ENCODE measurements at places on chromosomes 11 and 22.

DNA sequence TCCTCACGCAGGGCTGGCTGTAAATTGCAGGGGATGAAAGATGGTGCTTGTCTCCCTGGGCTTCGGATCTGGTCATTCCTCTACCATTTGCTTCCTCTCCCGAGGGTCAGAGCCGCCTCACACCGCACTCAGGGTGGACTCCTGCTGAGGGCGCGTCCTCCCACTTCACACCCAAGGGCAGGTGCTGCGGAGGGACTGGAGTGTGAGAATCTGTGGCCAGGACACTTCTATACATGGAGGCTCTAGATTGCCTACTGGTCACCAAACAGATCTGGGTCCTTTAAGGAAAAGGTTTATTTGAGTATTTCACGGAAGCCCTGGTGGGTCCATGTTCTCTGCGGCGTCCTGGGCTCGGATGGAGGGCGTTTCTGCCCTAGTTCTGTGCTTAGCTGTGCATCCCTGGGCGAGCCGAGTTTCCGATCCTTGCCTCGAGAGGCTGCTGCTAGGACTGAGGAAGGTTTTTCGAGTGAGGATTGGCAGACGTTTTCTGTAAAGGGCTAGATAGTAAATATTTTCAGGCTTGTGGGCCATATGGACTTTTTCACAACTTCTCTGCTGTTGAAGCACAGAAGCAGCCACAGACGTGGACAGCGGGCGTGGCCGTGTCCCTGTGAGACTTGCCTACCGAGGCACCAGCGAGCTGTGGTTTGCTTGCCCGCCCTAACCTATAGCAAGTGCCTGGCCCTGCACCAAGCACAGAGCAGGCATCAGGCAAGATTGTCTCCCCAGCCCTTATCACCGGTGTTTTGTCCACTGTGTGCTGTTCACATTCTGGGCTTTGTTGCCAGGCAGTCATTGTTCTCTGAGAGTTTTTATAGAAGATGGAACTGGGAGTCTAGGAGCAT is 279.0 kb downstream of the TBC1D22A start:
- DNase-seq = no peak

DNA sequence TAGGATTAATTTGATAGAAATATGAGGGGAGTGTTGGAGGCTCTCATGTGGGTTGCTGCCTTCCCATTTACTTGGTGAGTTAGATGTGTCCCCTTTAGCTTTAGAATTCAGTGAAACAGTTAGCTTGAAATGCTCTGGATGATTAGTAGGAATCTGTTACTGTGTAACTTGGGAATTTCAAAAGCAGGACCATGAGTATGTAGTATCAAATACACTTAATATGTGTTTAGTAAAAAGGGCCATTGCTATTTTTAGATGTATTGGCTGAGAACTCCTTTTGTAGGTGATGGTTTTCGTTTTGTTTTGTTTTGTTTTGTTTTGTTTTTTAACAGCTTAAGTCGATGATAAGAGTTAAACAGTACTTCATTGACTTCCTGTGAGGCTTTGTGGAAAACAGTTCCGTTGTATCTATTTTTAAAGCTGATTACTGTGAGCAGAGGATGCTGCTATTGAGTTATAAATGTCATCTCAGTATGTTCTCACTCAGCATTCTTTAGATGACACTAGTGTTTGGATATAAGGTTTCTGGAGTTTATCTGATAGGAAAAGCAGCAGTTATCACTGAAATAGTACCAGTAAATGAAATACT is 53.5 kb downstream of the MCAM start:
- no peak for DNase-seq

GRCh38 chr11:83862691-83863090 is 576.5 kb upstream of the CCDC90B start:
- DNase-seq = no peak

GRCh38 chr11:79512706-79513469 is 72.1 kb upstream of the TENM4 start:
- no peak for DNase-seq

DNA sequence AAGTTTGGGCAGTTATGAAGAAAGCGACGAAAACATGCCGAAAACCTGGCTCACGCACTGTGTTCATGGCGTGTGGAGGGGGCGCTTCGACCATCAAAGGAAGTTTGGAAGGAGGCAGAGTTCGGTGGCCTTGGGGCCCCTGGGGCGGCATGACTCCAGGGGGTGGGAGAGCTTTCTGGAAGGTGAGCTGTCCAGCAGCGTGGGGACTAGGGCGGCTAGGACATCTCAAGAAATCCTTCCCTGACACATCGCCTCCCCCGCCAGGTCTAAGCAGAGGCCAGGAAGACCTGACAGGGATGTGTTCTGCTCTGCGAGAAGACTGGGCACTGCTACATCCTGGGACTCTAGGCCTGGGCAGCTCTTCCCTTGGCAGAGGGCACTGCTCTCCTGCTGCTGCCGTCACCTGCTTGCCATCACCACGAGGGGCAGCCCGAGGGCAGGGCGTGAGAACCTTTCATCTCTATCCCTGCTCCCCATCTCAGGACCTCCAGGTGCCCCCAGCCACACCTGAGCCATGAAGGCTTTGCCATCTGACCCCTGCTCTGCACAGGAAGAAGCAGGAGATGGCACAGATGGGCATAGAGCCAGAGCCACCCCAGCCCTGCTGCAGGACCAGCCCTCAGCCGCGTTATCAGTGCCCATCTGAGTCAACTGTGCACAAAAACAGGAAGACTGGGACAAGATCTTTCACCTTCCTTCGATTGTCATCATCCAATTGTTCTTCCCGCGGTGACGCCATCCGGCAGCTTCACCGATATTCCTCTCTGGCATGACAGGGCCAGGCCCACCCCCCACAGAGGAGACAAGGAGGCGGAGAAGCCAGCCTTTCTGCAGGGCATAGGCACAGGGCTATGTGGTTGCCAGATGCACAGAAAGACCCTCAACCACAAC is 12.7 kb downstream of the LINC01488 start:
- no peak for DNase-seq

DNA sequence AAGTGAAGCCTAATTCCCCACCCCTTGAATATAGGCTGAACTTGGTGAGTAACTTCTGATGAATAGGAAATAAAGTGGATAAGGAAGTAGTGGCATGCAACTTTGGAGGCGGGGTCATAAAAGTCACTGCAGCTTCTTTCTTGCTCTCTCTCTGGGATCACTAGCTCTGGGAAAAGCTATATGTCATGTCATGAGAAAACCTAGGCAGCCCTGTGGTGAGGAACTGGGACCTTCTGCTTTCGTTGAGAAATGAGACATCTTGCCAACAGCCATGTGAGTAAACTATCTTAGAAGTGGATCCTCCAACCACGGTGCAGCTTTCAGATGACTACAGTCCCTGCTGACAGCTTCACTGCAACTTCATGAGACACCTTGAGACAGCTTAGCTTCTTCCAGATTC is 15.7 kb downstream of the ZNF214 start:
- no peak for DNase-seq

GRCh38 chr11:75077316-75077715 is 19.4 kb downstream of the OR2AT4 start:
- DNase-seq = no peak

GRCh38 chr22:27574002-27574366 is 227.6 kb downstream of the MN1 start:
- DNase-seq = no peak

DNA sequence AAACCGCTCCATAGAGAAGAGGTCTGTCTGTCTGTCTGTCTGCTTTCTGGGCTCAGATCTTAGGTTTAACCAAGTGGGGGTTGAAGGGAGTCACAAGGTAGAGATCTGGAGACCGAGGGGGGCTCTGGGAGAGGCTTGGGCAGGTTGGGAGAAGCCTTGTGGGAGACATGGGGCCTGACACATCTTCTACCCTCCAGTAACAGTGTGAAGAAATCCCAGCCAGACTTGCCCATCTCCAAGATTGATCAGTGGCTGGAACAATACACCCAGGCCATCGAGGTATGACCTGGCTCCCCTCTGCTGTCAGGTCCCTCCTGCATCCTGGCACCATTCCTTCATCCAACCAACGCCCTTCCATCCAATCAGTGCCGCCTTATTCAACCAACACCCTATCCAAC is 7.4 kb downstream of the PRR33 start:
- no peak for DNase-seq

GRCh38 chr22:36946421-36947158 is 33.2 kb downstream of the CSF2RB start:
- DNase-seq = no peak

GRCh38 chr11:85475660-85476517 is 151.3 kb downstream of the DLG2 start:
- no peak for DNase-seq

DNA sequence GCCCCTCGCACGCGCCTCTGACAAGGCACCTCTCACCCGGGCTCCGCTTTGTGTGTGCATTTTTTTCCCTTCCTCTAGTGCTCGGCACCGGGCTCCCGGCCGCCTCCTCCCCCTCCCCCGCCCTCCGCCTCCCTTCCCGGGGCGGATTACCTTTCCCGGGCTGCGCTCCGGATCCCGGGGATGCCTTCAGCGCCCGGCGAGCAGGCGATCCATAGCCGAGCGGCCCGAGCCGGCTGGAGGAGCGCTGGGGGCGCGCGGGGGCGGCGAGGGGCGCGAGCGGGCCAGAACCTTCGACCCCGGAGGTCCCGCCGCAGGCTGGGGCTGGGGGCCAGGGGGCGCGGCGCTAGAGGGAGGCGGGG is 282 bp downstream of the MPPED2 start:
- DNase-seq = peak; percentile 19

DNA sequence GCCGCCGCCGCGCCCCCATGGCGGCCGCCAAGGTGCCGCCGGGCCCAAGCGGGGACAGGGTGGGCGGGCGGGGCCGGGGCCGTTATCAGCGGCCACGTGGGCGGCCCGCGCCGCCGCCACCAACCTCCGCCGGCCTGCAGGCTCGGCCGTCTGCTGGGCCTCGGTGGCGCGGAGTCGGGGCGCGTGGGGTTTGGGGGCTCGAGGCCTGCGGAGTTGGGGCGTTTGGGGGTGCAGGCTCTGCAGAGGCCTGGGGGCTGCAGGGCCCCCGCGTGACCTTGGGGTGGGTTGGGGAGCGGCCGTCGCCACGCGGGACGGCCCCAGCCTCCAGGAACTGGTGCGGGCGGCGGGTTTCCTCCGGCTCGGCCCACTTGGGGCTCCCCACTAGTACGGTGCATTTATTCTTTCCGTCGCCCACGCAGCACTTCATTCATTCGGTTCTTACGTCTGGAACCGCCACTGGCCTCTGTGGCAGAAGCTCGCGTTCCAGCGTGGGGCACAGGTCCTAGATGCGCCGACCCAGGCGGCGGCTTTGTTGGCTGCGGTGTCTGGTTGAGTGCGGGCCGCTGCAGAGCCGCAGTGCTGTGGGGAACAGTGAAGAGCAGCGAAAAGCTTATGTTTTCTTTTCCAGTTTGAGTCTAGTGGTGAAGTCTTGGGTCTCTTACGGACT is 740 bp upstream of the TRMT2A start:
- peak; percentile 36 for DNase-seq

GRCh38 chr22:42901790-42902508 is 44.9 kb upstream of the ARFGAP3 start:
- no peak for DNase-seq

GRCh38 chr11:111307472-111308108 is 9.2 kb downstream of the POU2AF3 start:
- no peak for DNase-seq

- DNase-seq = no peak
These were observed 116.4 kb downstream of the STIM1 start for GRCh38 chr11:3971756-3972404.

GRCh38 chr11:115503083-115503885 is 931 bp downstream of the CADM1 start:
- DNase-seq = peak; percentile 89

- no peak for DNase-seq
These were observed 50.4 kb upstream of the OPCML start for GRCh38 chr11:133582750-133583149.

GRCh38 chr22:44206330-44206645 is 25.6 kb downstream of the PARVG start:
- no peak for DNase-seq

DNA sequence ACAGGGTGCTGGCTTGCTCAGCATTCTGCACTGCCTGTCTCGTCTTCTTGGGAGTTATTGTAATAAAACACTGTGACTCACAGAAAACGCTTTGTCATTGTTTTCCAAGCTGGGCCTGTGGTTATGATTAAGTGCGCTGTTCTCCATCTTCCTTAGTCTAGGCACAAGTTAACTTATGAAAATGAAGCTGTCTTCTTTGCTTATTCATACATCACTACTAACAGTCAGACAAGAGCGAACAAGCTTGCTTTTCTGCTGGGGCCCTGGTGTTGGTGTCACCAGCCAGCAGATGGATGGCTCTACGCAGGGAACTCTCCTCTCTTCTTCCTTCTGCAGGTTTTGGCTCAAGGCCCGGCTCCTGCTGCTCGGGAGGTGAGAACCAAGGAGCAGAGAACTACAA is 380.1 kb upstream of the SYN3 start:
- DNase-seq = no peak

DNA sequence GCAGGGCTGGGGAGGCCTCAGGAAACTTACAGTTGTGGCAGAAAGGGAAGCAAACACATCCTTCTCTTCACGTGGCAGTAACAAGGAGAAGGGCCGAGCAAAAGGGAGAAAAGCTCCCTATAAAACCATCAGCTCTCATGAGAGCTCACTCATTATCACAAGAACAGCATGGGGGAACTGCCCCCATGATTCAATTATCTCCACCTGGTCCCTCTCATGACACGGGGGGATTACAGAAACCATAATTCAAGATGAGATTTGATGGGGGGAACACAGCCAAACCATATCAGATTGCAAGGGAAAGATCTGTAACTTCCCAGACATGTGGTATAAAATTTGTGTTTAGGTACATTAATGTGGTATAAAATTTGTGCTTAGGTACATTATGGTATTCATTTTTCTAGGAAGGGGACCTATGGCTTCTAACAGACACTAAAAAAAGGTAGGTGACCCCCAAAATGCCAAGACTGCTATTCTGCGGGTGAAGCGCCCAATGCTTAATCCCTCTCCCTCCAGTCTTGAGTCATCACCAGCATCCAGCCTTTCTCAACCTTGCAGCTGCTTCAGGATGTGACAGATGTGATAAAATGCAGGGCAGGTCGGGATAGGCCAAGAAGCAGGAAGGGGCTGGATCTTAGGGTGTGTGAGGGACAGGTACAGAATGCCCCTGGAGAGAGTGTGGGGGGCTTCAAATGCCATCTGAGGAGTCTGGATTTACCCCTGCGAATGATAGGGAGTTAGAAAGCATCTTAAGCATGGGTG is 57.7 kb upstream of the AMPD3 start:
- DNase-seq = no peak

Measured in ELF-1 (cell line).